ENCODE measurements at places on chromosomes 16 and 17. TPM values are rescaled to one million over a fixed set of nuclear protein-coding genes. Genes with fewer than 3 reads are reported as not detected.

Gene STAT5A
- total RNA-seq = 122 TPM

Gene PRSS21
- 2.0 TPM for total RNA-seq

Gene SALL1
- total RNA-seq = not detected

Gene KRT39
- not detected for total RNA-seq

Gene HOXB7
- not detected for total RNA-seq

DNA sequence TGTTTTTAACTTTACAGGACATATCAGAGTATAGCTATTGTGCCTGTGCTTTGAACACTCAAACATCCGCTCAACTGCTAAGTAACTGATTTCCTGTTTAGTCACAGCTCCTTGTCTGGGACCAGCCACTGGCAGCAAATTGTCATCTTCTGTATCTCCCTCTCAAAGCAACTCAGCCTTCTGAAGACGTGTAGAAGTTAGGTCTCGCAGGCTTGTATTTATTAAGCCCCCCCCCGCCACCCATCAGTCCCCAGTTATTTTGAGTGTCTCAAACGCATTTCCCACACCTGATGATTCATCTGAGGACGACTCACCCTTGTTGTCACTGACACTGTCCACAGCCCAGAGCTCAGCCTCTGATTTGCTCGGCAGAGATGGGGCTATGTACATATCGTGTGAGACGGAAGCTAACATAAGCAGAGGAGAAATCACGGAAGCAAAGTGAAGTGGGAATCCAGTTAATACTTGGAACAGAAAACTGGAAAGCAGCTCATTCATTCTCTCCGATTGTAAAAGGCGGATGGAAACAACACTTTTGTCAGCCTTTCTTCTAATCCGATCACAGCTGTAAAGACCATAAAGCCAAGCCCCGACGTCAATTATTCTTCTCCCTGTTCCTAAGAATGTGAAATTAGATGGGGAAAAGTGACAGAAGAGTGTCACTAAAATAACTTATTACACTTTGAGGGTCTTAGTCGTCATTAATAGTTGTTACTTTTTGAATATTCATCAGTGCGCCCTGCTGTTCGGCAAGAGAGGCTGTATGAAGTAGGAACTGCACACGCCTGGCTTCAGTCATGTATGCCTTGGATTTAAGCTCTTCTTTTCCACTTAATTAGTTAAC lies 64.2 kb downstream of the PITPNC1 start:
- no peaks in the 10 kb centered on the region for H3K27me3 ChIP-seq
- peak; percentile 87 for DNase-seq
- H3K36me3 ChIP-seq = no peaks in the 10 kb centered on the region
- peak overlapping the region; percentile 90 for H3K4me3 ChIP-seq
- H3K27ac ChIP-seq = peak overlapping the region; percentile 100
- peaks cover 91% of the 10 kb centered on the region for H3K4me1 ChIP-seq

- no peaks in the 10 kb centered on the region for H3K4me1 ChIP-seq
- H3K4me3 ChIP-seq = no peak overlapping the region
- H3K27me3 ChIP-seq = no peaks in the 10 kb centered on the region
- H3K36me3 ChIP-seq = no peaks in the 10 kb centered on the region
- no peak overlapping the region for H3K27ac ChIP-seq
Observed at GRCh38 chr16:6258056-6258455, 1074.6 kb upstream of the RBFOX1 start.
